ENCODE measurements at places on chromosomes 12 and 14.
A peak's percentile ranks its signal among the peaks of the same experiment; 100 is the strongest.

DNA sequence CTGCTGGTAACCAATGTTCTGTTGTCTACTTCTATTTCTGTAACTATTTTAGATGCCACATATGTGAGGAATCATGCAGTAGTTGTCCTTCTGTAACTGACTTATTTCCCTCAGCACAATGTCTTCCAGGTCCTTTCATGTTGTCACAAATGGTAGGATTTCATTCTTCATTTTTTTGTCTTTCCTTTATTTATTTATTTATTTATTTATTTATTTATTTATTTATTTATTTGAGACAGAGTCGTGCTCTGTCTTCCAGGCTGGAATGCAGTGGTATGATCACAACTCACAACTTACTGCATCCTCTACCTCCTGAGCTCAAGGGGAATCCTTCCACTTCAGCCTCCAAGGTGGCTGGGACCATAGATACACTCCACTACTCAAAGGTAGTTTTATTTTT, 288.2 kb downstream of the PPFIA2 start:
- no peaks in the 10 kb centered on the region for H3K27me3 ChIP-seq
- H3K36me3 ChIP-seq: no peaks in the 10 kb centered on the region
- H3K4me1 ChIP-seq: no peaks in the 10 kb centered on the region
- no peak for DNase-seq
- H3K4me3 ChIP-seq: no peak overlapping the region
- no peak overlapping the region for H3K27ac ChIP-seq

GRCh38 chr14:59847711-59848110, 22.9 kb downstream of the RTN1 start:
- no peaks in the 10 kb centered on the region for H3K36me3 ChIP-seq
- no peaks in the 10 kb centered on the region for H3K4me1 ChIP-seq
- no peak for DNase-seq
- no peak overlapping the region for H3K27ac ChIP-seq
- H3K4me3 ChIP-seq: no peak overlapping the region

DNA sequence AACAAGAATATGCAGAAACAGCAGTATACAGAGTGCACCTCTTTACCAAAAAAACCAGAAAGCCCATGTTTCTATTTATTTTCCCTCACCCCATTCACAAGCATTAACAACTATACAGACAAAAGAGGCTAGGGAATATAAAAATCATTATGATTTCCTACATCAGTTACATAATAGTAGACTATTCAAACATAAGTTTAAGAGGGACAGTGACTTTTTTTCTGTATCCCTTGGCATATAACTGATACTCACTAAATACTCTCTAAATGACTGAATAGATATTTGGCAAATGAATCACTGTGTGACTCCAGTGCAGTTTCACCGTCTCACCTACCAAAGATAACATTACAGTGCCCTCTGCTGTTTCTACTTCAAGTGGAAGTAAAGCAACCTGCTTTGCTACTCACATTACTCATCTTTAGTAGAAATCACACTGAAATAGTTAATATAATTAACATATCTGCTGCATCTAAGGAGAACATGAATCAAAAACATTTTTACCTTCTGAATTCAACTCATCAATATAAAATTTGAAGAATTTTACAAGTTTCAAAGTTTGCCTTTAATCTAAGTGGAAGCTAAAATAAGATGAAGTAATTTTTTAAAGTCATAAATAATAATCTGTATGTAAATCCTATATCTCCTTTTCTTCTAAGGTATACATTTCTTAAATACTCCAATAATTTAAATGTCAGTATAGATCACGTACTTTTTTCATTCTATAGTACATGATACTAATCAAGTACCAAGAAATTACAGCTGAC, 103.8 kb downstream of the OSBPL8 start:
- peaks cover 8% of the 10 kb centered on the region for H3K36me3 ChIP-seq
- H3K4me3 ChIP-seq: no peak overlapping the region
- peak; percentile 42 for DNase-seq
- no peak overlapping the region for H3K27ac ChIP-seq

GRCh38 chr14:43872222-43872621, 634.9 kb downstream of the FSCB start:
- DNase-seq: no peak
- H3K4me1 ChIP-seq: no peaks in the 10 kb centered on the region
- no peaks in the 10 kb centered on the region for H3K27me3 ChIP-seq
- no peak overlapping the region for H3K4me3 ChIP-seq
- H3K36me3 ChIP-seq: no peaks in the 10 kb centered on the region

- H3K27me3 ChIP-seq: peaks cover 38% of the 10 kb centered on the region
- DNase-seq: no peak
- no peak overlapping the region for H3K4me3 ChIP-seq
- H3K27ac ChIP-seq: no peak overlapping the region
These were observed 38.3 kb downstream of the PTHLH start for GRCh38 chr12:27934276-27934675.

GRCh38 chr12:101670007-101670671, 27.3 kb upstream of the CHPT1 start:
- peaks cover 24% of the 10 kb centered on the region for H3K4me1 ChIP-seq
- peaks cover 20% of the 10 kb centered on the region for H3K27me3 ChIP-seq
- H3K4me3 ChIP-seq: no peak overlapping the region
- H3K36me3 ChIP-seq: no peaks in the 10 kb centered on the region
- DNase-seq: peak; percentile 73
- H3K27ac ChIP-seq: peak overlapping the region; percentile 9

DNA sequence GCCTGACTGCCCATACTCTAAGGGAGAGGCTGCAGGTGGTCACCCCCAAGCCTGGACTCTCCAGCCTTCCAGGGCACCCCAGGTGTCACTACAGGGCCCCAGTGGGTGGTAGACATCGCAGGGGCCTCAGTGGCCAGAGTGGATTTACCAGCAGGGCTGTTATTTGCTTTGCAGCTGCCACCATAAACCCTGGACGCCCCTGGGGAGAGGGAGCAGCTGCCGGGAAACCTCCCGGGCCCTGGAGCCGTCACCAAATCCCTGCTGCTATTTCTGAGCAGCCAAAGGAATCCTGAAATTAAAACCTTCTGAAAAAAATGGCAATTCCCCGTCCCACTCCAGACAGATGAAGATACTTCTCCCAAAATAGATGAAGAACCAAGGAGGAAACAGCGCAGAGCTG, 13.9 kb downstream of the TMEM119 start:
- H3K4me3 ChIP-seq: no peak overlapping the region
- H3K36me3 ChIP-seq: peaks cover 1% of the 10 kb centered on the region
- no peaks in the 10 kb centered on the region for H3K4me1 ChIP-seq
- DNase-seq: no peak

- H3K36me3 ChIP-seq: no peaks in the 10 kb centered on the region
- H3K27ac ChIP-seq: no peak overlapping the region
- no peak overlapping the region for H3K4me3 ChIP-seq
These were observed 635.4 kb upstream of the ATXN7L3B start for GRCh38 chr12:73902260-73902659.

GRCh38 chr14:35383569-35384454, 20.7 kb downstream of the NFKBIA start:
- H3K4me3 ChIP-seq: no peak overlapping the region
- H3K27me3 ChIP-seq: no peaks in the 10 kb centered on the region
- no peaks in the 10 kb centered on the region for H3K36me3 ChIP-seq
- no peak for DNase-seq
- no peak overlapping the region for H3K27ac ChIP-seq

DNA sequence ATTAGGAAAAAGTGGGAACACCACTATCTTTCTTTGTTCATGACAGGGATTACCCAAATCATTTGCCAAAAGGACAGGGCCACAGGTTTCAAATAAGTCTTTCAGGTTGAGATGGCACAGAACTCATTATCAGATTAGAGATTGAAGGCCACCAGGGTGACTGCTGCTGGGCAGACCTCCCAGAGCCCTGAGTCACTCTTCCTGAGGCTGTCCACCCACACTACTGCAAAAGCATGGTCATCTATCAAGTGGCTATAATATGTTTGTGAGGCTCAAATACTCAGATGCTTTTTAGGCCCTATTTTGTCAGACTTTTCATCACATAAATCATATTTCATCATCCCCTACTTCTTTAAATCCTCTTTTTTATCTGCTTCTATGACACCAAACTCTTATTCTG, 155.3 kb upstream of the CCDC196 start:
- no peaks in the 10 kb centered on the region for H3K36me3 ChIP-seq
- no peak overlapping the region for H3K27ac ChIP-seq
- peaks cover 2% of the 10 kb centered on the region for H3K27me3 ChIP-seq
- no peak for DNase-seq
- H3K4me1 ChIP-seq: no peaks in the 10 kb centered on the region

- H3K4me1 ChIP-seq: no peaks in the 10 kb centered on the region
- H3K27ac ChIP-seq: no peak overlapping the region
- H3K27me3 ChIP-seq: no peaks in the 10 kb centered on the region
- H3K36me3 ChIP-seq: no peaks in the 10 kb centered on the region
- DNase-seq: no peak
- H3K4me3 ChIP-seq: no peak overlapping the region
These were observed 4.9 kb upstream of the KRT8 start for GRCh38 chr12:52909796-52910195.

DNA sequence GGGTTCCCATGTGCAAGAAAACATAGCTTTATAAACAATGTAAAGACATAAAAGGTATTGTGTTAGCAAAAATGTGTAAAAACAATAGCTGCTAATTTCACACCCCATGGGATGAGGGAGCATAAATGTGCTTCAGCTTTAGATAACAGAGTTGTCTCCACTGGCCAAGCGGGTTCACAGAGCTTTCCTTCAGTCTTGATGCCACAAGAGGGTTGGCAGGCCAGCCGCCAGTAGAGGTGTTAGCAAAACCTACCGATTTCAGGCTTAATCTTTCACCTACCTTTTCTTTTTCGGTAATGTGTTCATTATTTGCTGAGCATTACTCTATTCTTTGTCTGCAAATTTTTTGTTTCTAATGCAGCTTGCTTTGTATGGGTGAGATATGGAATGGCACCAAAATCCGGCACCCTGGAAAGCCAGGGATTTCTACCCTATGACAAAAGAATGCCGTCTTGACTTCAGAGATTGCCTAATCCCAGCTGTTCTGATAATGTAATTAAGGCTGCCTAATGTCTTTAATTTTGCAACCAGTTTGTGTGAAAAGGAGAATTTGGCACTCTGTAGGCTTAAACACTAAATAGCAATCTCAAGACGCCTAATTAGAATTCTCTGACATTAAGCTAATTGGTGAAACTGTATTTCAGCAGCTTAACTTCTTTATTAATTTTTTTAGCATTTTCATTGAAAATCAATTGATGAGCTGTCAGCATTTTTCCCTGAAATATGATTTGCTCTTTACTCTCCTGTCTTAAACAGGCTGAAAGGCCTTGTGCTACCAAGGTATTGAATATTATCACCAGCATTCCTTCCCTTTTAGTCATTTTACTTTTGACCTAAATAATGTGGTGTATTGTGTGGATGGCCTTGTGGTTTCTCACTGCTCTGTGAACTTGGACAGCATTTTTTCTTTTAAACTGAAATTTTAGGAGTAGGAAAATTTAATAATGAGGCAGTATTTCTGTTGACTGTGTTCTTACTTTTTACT, 60.7 kb downstream of the POLR3B start:
- no peak overlapping the region for H3K4me3 ChIP-seq
- peaks cover 13% of the 10 kb centered on the region for H3K36me3 ChIP-seq
- no peak for DNase-seq
- H3K27me3 ChIP-seq: no peaks in the 10 kb centered on the region
- no peak overlapping the region for H3K27ac ChIP-seq

DNA sequence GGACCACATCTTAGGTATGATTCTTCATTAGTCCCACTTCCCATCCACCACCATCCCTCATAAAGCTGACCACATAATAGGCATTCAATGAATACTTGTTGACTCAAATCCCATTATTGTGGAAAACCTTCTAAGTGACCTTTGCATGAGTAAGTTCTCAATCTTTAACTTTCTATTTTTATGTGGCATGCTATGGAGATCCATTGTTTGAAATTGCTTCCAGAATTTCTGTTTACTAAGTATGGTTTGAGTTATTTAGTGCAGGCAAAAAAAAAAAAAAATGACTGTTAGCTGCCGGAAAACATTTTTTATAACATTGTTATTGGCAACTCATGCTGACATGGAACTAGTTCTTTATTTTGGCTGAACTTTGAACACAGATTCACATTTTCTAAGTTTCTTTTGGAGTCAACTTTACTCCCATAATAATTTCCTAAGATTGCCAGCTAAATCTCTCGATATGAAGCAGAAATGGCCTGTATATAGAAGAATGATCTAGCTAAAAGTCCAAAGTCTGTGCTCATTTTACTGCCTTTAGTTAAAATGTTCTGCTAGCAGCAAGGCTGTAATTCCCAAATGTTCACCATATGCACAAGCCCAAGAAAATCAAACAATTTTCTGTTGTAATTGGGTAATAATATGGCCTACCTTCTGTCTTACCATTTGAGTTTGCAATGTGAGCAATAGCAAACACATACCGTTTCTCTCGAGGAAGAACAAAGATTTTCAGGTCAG, 77.9 kb downstream of the PTGER2 start:
- H3K36me3 ChIP-seq: peaks cover 23% of the 10 kb centered on the region
- H3K4me1 ChIP-seq: peaks cover 11% of the 10 kb centered on the region
- no peak for DNase-seq
- H3K4me3 ChIP-seq: no peak overlapping the region

GRCh38 chr12:94614288-94614721, 36.1 kb downstream of the TMCC3 start:
- H3K36me3 ChIP-seq: no peaks in the 10 kb centered on the region
- DNase-seq: no peak
- peaks cover 14% of the 10 kb centered on the region for H3K27me3 ChIP-seq
- peaks cover 5% of the 10 kb centered on the region for H3K4me1 ChIP-seq
- H3K4me3 ChIP-seq: no peak overlapping the region
- H3K27ac ChIP-seq: no peak overlapping the region

- H3K27ac ChIP-seq: no peak overlapping the region
- H3K27me3 ChIP-seq: no peaks in the 10 kb centered on the region
- H3K36me3 ChIP-seq: peaks cover 1% of the 10 kb centered on the region
- H3K4me3 ChIP-seq: no peak overlapping the region
- H3K4me1 ChIP-seq: peaks cover 22% of the 10 kb centered on the region
These were observed 31.9 kb upstream of the DUSP6 start for GRCh38 chr12:89384050-89384758.
